ENCODE measurements at places on chromosomes 7 and 10. TPM values are rescaled to one million over a fixed set of nuclear protein-coding genes. Genes with fewer than 3 reads are reported as not detected.

Gene ZNF485
- 0.76 TPM for total RNA-seq

DNA sequence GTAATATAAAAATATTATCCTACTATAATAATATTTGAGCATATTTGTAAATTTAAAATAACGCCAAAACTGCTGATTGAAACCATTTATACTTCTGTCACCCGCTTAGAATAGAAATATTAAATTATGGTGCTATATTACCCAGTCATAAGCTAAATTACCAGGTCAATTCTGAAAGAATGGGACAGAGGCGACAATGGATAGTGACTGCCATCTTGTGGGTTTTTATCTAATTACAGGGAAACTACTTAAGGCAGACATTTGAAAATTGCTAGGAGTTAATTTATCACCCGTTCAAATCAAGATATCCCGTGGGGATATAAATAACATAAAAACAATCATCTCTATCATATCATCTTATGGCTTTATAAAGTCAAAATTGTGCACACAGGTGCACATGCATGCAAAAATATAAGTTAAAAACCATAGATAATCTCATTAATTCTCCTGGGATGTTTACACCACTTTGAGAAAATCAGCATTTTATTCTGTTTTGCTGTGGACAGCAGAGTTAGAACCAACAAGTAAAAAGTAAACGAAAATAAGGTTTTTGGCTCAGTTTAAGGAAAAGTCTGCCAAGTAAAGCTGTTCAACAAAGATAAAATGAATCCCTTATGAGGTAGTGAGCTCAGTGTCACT lies 41.3 kb upstream of the HPSE2 start:
- DNase-seq = peak; percentile 3

DNA sequence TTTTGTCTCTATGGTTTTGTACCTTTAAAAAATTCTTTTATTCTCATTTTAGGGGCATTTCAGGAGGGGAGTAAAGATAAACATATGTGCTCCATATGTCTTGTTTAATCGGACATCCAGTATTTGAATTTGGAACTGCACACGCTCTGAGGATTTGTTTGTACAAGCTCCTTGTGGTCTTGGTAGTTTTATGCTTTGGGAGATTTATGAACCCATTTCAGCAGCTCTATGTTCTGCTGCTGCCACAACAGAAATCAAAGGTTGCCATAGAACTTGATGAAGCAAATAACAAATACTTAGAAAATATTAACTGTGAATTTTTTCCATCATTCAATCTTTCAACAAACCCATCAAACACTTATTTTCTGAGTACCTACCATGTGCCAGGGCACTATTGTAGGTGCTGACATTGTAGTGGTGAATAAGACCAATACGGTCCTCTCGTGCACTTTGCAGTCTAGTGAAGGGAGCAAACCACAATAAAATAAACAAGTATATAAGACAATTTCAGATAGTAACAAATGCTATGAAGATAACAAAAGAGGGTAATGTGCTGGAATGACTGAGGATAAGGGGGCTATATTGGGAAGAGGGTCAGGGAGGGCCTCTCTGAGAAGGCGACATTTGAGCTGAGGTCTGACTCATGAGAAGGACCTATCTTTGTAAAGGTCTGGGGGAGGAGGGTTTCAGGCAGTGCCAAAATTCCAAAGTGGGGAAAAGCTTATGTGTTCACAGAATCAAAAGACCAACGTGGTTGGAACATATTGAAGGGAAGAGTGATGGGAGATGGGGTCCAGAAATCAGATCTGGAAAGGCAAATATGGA lies 30.4 kb downstream of the MYPN start:
- no peak for DNase-seq

Gene NEURL1
- total RNA-seq = under 0.01 TPM

Gene CALML3
- total RNA-seq = not detected

DNA sequence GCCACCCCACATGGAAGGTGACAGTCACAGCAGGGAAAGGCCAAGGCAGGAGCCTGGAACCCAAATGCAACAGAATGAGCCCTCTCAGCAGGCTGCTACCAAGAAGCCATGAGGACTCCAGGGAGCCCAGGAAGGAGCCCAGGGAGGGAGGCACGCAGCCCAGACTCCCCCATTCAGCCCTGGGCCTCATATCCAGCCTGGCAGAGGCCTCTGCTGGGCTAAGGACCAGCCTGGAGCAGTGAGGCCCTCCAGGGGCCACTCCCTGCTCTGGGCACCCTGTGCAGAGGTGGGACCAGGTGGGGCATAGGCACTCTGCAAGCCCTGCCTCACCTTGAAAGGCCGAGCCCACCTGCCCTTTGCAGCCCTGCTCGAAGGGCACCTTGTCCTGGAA lies 25.8 kb upstream of the ZNF488 start:
- no peak for DNase-seq

- peak; percentile 45 for DNase-seq
Measured at GRCh38 chr10:11682851-11683250, 59.3 kb upstream of the ECHDC3 start.

GRCh38 chr10:43979551-43979950 lies 330.9 kb upstream of the ZNF32 start:
- no peak for DNase-seq

- no peak for DNase-seq
Measured at GRCh38 chr10:90148116-90148855, 446.9 kb downstream of the KIF20B start.
